ENCODE measurements at places on chromosomes 12 and 14.

- no peak for DNase-seq
These were observed 61.1 kb downstream of the RIMBP2 start for GRCh38 chr12:130655010-130655409.

GRCh38 chr14:35121887-35122695 is at the start of the genes PPP2R3C and PRORP:
TSS of gene PPP2R3C (minus strand) at chr14:35121990. CDS start at chr14:35121959, 31 bp downstream.
TSS of gene PRORP (plus strand) at chr14:35122552. CDS start at chr14:35123246, 694 bp downstream.
- peak; percentile 75 for DNase-seq

DNA sequence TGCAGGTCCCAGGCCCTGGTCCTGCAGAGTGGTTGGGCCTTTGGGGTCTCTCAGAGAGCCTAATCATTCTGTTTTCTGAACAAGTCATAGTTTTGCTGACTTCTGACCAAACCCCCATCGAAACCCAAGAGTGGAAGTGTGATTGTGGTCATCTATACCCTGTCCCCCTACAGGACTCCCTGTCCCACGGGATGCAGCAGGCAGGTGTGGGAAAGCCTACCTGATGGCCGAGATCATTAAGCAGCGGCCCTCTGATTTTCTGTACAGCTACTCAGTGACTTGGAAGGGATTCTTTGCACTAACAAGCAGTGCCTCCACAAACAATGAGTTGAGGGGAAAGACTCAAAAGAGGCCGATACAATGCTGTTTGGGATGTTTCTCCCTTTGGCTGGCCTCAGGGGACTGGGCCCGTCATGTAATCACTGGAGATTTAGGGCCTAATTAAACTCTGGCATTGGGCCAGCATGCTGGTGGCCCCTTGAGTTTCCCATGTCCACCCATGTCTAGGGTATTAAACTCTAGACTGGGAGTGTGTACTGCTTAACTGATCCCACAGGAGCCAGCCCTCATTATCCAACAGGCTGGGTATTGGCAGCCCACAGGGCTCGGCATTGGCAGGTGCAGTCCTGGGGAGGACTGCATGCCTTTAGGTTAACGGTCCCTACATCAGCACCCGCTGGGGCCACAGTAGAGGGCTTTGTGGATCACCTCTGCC is 192.8 kb downstream of the ZFP36L1 start:
- DNase-seq, result no peak

DNA sequence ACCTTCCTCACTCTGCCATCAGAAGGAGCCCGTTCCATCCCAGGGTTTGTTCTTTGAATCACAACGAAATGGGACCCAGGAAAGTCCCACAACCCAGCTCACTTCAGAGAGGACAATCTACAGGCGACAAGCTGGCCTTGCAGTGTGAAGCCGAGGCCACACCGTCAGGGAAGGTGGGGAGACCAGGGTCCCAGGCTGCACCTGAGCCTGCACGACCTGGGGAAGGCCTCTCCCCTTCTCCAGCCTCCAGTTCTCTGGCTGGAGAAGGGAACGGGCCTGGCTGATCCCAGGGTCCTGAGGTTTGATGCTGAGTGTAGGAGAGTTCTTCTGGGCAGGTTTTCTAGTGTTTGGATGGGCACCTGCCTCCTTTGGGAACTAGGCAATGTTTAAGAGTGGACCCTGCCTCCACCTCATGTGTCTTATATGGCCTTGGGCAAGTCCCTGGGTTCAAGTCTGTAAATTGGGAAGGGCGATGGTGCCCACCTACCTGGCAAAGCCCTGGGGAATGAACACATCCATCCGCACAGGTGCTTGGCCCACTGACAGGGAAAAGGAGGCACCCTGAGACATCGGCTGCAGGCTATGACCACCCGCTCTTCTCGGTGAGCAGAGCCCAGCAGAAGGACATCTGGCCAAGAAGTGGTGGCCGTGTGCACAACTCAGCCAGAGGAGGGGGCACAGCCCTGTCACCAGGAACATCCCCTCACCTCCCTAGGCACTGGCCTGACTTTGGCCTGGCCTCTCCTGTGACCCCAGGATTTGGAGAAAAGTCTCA is 77.9 kb upstream of the BCL11B start:
- no peak for DNase-seq

GRCh38 chr14:77281852-77282410 is 10.9 kb upstream of the NGB start:
- no peak for DNase-seq
